CD8-positive, alpha-beta memory T cell (primary cell): ENCODE measurements at places on chromosomes 7 and 10.

GRCh38 chr7:2399848-2400587 is 3.4 kb upstream of the CHST12 start:
- DNase-seq = peak; percentile 16

DNA sequence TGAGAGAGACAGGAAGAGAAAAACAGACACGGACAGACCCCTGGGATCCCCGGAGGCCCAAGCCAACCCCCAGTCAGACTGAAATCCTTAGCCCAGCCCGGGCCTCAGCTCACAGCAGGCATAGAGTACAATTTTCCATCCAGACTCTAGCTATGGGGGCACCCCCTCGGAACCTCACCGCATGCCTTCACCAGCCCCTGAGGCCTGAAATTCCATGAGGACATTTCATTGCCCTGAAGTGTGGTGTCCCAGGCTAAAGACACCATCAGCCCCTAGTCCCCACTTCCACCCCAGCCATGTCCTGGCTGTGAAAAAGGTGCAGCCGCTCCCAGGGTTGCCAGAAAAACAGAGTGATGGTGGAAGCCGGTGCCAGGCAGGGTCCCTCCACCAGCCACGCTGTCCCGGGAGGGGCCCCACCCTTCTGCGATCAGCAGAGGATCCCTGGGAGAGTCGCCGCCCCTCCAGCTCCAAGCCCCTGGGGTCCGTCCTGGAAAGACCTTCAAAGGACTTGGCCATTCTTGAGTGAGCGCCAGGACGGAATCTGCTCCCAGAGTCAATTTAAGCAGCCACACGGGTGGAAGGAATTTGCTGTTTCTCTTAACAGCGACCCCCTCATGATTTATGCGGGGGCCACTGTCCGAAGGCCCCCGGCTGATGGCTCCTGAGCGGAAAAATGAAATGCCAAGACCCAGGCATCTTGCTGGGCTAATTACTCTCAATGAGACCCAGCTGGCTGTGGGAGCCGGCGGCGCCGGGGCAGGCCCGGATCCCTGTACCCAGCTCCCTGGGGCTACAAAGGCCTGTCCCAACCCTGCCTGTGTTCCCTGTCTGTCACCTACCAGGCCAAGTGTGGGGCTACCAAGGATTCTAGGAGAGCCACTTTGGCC is 23.2 kb downstream of the MYL10 start:
- no peak for DNase-seq

DNA sequence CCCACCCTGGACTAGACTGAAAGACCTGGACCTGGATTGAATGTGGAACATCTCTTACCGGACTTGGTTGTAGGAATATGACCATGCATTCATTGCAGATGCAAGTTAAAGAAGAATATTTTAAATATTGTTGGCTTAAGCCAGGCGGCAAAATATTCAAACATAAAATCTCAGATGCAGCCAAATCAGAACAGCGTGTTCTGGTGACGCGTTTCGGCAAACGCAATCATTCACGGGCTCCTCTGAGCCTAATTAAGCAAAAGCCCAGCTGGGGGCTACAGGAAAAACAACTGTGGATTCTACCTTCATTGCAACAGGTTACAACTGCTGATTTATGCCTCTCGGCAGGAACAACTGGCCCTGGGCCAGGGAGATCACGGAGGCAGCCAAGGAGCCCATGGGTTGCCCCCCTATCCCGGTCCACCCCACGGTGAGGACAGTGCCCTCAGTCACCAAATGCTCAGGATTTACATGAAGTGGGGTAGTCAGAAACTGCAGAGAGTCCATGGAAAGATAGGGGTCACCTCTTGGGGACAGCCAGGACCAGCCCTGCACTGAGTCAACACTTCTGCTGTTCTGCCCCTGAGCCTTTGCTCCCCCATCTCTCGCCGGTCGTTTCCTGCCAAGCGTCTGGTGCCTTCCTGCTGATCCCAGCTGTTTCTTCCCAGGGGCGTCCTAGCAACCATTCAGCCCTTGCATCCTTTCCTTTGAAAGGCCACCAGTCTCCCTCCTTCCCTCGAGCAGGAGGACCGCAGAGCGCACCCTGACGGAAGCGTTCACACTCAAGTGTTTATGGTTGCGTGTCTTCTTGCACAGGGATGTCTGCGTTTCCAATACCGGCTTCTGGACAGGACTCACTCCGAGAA is 64.4 kb upstream of the SFMBT2 start:
- no peak for DNase-seq

DNA sequence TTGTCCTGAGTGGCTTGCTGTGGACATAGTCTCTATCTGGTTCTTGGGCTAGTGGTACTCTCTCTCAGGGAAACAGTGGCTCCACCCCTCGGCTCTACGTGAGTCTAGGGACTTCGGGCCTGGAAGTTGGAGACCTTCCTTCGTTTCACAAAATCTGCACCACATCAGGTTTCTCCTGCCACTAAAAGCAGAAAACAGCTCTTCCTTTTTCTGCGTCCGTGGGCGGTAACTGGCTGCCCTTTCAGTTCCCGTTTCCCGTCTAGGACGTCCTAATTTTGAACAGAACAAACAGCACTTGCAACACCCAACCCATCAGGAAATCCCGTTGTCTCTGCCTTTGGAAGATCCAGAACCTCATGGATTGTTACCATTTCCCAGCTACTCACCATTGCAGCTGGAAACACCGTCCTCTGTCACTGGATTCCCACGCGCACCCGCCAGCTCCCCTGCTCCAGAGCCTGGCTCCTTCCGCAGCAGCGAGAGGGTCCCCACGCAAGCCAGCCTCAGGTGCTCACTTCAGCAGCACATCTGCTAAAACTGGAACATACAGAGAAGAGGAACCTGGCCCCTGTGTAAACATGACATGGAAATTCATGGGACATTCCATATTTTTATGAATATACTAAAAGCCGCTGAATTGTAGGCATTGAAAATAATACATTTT is 311.4 kb upstream of the AKR1E2 start:
- DNase-seq = no peak

DNA sequence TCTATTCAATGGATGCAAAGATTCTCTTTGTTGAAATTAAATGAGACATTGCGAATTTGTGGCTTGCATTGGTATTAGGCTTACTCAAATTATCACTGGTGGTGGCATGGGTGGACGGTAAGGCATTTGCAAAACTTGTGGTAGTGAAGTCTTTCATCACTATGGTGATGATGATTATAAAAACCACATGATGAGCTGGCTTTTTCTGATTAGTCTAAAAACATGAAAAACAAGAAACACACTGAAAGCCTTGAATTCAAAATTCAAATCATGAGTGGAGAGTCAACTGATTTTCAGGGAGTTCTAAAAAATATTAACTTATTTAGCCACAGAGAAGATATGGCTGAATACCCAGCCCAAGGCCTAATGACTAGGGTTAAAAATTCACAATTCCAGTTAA is 99.8 kb upstream of the HGF start:
- DNase-seq = no peak

DNA sequence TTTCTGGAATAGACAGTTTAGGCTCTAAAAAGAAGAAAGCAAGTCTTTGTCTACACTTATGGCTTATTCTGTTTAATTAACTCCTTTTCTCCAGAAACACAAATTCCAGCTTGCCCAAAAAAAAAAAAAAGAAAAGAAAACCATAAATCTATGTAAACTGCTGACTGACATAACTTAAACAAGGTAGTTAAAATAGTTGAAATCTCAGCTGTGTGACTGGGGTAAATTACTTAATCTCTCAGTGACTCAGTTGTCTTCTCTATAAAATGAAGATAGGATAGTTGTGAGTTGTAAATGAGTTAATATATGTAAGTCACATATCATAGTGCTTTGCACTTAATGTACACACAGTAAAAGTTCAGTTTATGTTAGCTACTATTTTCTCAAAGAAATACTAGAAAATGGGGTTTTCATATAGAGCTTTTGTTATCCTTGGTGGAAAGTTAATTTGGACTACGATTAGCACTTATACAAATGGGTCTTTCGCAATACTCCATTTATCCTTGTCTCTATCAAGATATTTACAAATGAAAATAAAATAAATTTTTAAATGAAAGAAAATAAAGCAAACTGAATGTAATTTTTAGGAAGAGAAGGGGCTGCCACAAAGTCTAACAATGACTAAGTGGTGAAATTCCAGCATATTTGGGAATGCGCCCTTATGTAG is 200.9 kb downstream of the MBL2 start:
- no peak for DNase-seq

GRCh38 chr10:61664985-61665384 is 2.3 kb downstream of the CABCOCO1 start:
- DNase-seq = no peak

- DNase-seq = no peak
Observed at GRCh38 chr10:103850572-103850895, 4.8 kb downstream of the SH3PXD2A start.

GRCh38 chr7:54995610-54996363 is 23.0 kb upstream of the EGFR start:
- no peak for DNase-seq

GRCh38 chr10:89502549-89502948 is 32.8 kb downstream of the SLC16A12 start:
- DNase-seq = no peak

- no peak for DNase-seq
Observed at GRCh38 chr10:128364631-128365030, 238.4 kb upstream of the MKI67 start.

GRCh38 chr7:5143935-5144903 is 45.8 kb upstream of the WIPI2 start:
- peak; percentile 85 for DNase-seq

DNA sequence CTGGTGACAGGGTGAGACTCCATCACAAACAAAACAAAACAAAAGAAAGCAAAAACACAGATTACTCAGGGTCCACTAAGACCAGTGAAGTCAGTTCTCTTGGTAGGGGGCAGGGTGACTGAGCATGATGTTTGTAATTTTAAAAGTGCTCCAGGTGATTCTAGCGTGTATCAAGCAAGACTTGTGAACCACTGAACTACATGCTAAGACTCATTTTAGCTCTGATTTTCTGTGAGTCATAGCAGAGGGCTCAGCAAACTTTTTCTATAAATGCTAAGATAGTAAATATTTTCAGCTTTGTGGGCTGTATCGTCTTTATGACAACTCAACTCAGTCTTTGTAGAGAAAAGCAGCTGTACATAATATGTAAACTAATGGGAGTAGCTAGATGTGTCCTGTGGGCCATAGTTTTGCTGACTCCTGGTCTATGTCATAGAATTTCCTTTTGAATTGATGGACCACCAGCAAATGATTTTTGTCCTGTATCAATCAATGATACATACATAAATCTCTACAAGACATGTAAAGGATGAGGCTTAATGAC is 141.3 kb downstream of the CFTR start:
- DNase-seq = no peak

GRCh38 chr7:93882468-93882867 is 8.1 kb downstream of the TFPI2 start:
- DNase-seq = no peak

- DNase-seq = no peak
Observed at GRCh38 chr7:1811850-1812508, 141.9 kb downstream of the ELFN1 start.
